Breast epithelium (tissue), 4 donors: ENCODE measurements at places on chromosomes 16 and 17. TPM values are rescaled to one million over a fixed set of nuclear protein-coding genes. Genes with fewer than 3 reads are reported as not detected.

CXCL16 gene
- total RNA-seq, result 13.8 TPM

CD300A gene
- 6.2 TPM for total RNA-seq

RAC3 gene
- total RNA-seq, result 16.1 TPM

ITGA2B gene
- total RNA-seq, result 0.66 TPM

TOM1L1 gene
- 18.4 TPM for total RNA-seq

GRCh38 chr16:15810411-15810810 is 46.4 kb downstream of the MYH11 start:
- no peaks in the 10 kb centered on the region for H3K27me3 ChIP-seq
- H3K36me3 ChIP-seq, result no peaks in the 10 kb centered on the region
- no peak for DNase-seq
- peaks cover 4% of the 10 kb centered on the region for H3K4me1 ChIP-seq
- H3K4me3 ChIP-seq, result no peak overlapping the region

- no peak for DNase-seq
- H3K36me3 ChIP-seq, result no peaks in the 10 kb centered on the region
- H3K27ac ChIP-seq, result peak overlapping the region; percentile 96
- no peaks in the 10 kb centered on the region for H3K27me3 ChIP-seq
- H3K4me1 ChIP-seq, result peaks cover 52% of the 10 kb centered on the region
Observed at GRCh38 chr17:42521666-42522262, 14.3 kb upstream of the NAGLU start.

GRCh38 chr17:57559634-57560318 is 185.3 kb downstream of the CCDC182 start:
- H3K27ac ChIP-seq, result no peak overlapping the region
- H3K4me1 ChIP-seq, result no peaks in the 10 kb centered on the region
- no peak overlapping the region for H3K4me3 ChIP-seq
- no peaks in the 10 kb centered on the region for H3K36me3 ChIP-seq
- DNase-seq, result no peak
- H3K27me3 ChIP-seq, result no peaks in the 10 kb centered on the region

- no peaks in the 10 kb centered on the region for H3K4me1 ChIP-seq
- H3K27me3 ChIP-seq, result no peaks in the 10 kb centered on the region
- H3K4me3 ChIP-seq, result no peak overlapping the region
Observed at GRCh38 chr17:50882851-50883250, 16.7 kb upstream of the TOB1 start.

GRCh38 chr17:51065466-51065865 is 55.2 kb downstream of the SPAG9 start:
- DNase-seq, result no peak
- H3K36me3 ChIP-seq, result no peaks in the 10 kb centered on the region
- no peaks in the 10 kb centered on the region for H3K4me1 ChIP-seq
